ENCODE measurements at places on chromosomes 2 and 18.

DNA sequence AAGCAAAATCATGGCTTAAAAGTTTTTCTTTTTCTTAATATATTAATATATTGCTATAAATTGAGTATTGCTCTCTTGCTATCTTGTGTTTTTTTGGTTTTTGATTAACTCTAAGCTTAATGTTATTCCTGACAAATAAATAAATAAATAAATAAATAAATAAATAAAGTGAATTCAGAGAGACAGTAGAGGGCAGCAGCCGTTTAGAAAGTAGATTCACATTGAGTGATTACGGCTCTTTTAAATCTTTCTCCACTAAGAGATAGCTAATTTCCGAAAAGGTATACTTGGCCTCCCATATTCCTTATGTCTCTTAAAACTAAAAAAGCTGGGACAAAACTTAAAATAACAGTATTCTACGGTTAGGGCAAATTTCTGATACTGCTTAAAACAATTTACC lies 34.3 kb downstream of the MSH2 start:
- peak; percentile 17 for DNase-seq

GRCh38 chr2:210577263-210578071 lies 21.1 kb downstream of the CPS1 start:
- DNase-seq: no peak

GRCh38 chr18:25243754-25244153 lies 108.2 kb downstream of the ZNF521 start:
- DNase-seq: no peak

DNA sequence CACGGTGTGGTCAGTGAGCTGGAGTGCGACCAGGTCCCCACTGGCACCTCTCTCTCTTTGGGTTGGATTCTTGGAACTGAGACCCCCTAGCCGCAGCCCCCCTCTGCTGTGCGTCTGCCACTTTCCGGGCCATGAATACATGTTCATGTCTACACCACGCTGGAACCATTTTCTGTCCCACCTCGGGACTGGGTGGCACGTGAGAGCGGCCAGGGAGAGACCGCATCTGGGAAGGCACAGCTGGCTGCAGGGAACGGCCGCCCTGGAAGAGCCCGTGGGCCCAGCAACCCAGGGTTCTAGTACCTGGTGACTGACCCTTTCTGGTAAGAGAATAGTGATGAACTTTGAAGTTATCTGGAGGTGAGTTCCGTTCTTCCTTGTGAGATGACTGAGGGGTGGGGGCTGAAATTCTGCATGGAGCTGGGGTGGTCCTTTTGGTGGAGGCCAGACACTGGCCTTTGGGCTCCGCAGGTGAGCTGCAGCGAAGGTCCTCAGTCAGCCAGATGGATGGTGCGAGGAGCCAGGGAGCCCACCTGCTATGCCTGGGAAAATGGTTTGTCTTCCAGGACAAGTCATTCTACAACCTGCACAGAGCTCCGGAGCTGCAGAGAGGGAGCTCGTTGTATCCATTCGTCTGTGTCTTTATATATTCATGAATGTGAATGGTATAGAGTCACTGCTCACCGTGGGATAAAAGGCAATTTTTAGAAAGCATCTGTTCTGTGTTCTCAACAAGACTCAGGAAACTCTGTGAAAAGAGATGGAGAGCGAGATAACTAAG lies 223.5 kb downstream of the NDUFA10 start:
- no peak for DNase-seq

GRCh38 chr2:144630459-144631215 lies 110.7 kb upstream of the ZEB2 start:
- no peak for DNase-seq

GRCh38 chr2:146388757-146389156 lies 1456.1 kb upstream of the ACVR2A start:
- DNase-seq: no peak

- no peak for DNase-seq
Observed at GRCh38 chr18:28287146-28287545, 110.2 kb upstream of the CDH2 start.

- no peak for DNase-seq
Observed at GRCh38 chr18:28065031-28065792, 111.7 kb downstream of the CDH2 start.

- DNase-seq: no peak
Observed at GRCh38 chr2:241035142-241035817, 36.9 kb downstream of the SNED1 start.

- DNase-seq: no peak
Observed at GRCh38 chr2:189659734-189660133, 1.5 kb upstream of the ASNSD1 start.

DNA sequence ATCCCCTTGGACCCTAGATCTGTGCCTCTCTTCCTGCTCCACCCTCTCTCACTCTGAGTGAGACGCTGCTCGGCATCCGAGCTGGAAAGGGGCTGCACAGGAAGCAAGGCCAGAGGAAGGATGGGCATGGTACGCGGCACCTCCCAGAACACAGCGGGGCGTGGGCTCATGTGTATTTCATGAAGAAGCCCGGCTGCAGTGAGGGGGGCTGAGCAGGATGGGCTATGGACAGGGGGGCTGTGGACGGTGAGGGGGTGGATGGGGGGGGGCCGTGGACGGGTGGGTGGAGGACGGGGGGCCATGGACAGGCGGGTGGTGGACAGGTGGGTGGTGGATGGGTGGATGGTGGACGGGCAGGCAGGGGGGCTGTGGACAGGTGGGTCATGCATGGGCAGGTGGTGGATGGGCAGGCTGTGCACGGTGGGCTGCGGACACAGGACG lies 28.5 kb downstream of the SLC66A2 start:
- DNase-seq: no peak

- DNase-seq: no peak
Observed at GRCh38 chr2:212033888-212034287, 504.7 kb downstream of the ERBB4 start.

DNA sequence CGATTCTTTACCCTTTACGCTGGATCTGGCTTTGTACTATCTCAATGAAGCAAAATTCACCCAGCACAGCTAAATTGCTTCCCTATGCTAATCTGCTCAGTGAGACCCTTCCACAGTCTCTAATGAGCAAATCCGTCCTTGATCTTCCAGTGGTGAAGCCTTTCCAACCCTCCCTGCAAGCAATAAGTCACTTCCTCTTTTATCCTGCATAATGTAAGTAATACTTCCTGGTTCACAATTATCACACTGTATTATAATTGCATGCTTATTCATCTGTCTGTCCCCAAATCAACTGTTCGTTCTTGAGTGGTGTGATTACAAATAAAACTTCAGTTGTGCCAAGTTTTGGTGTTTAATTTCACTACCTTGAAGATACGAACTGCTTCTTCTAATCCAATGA lies 404.0 kb downstream of the ADCYAP1 start:
- no peak for DNase-seq

DNA sequence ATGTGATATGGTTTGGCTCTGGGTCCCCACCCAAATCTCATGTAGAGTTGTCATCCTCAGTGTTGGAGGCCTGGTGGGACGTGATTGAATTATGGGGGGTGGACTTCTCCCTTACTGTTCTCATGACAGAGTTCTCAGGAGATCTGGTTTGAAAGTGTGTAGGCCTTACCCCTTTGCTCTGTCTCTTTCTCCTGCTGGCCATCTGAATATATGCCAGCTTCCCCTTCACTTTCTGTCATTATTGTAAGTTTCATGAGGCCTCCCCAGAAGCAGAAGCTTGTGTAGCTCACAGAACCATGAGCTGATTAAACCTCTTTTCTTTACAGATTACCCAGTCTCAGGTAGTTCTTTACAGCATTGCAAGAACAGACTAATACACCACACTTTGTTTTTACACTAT lies 222.3 kb downstream of the DOK6 start:
- DNase-seq: no peak

DNA sequence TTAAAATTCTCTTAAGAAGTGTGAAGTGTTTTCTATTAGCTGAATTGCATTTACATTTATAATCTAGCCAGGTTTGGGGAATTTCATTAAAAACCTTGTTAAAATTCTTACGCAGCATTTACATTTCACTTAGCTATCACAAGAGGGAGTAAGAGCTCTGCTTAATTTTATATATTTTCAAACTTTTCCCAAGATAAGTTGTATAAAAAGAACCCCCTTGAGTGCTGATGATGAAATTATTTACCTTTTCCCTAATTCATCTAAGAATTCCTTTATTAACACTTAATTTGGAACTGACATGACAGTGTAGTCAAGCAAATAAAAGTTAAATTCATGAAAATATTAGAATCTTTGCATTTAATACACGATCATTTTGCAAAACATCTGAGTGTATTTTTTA lies 54.2 kb upstream of the ZSWIM2 start:
- DNase-seq: no peak

DNA sequence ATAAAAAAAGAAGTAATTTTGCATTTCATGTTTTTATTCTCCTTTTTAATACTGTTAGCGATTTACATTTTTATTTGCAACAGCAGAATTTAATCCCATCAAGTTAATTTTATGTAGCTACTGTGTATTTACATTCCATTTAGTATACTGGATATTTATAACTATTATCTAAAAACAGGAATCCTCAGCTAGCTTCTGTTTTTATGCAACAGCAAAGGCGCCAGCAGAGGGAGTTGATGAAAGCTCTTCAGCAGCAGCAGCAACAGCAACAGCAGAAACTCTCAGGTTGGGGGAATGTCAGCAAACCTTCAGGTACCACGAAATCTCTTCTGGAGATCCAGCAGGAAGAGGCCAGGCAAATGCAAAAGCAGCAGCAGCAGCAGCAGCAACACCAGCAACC lies 26.2 kb upstream of the SNORC start:
- no peak for DNase-seq

GRCh38 chr2:9297156-9297555 lies 90.5 kb downstream of the ASAP2 start:
- no peak for DNase-seq

- DNase-seq: no peak
Observed at GRCh38 chr18:46341986-46342525, 237.9 kb downstream of the HAUS1 start.

- DNase-seq: no peak
Observed at GRCh38 chr2:85401464-85401805, 8.7 kb downstream of the CAPG start.

DNA sequence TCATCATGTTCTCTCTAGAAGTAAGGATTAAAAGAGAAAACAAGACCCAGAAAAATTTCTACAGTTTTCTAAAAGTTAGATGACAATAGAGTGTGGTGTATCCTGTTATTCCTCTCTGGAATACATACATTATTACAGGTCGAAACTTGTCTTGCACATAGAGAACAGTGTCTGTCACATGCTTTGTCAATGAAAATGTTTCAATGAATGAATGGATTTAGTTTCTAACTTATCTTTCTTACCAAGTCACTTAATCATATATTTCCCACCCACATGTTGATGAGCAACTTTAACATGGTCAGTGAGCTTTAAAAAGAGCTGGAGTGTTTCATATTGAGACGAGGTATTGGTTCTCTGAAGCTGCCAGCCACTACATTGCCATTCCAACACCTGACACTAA lies 4.3 kb downstream of the DSG4 start:
- no peak for DNase-seq

DNA sequence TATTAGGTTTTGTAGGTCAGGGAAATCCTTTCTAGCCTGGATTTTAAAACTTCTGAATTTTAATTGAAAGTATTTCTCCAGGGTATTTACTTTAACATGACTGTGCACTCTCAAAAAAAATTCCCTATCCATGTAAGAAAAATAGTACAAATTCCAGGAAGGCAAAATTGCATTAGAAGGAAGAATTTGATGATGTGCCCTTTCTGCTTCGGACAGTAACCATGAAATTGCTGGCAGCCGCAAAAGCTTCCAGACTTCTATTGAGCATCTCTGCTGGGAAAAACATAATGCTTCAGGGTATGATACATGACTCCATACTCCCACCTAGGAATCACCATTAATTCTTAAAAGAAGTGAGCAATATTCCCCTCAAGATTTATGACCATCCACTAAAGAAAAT lies 17.2 kb upstream of the KLF7 start:
- DNase-seq: no peak

DNA sequence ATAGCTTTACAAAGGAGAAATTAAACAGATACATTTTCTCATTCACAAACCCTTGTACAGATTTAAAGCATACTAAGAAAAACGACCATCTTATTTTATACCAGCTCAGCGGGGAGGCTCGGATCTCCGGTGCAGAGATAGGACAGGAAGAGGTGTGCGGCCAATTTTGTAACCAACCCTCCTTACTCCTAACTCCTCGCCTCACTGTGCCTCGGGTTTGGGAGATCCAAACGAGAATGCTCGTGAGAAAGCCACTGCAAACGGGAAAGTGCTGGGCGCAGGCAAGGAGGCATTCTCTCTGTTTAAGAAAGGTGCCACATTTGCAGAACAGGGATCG lies 1.2 kb downstream of the KDSR start:
- DNase-seq: peak; percentile 6

- no peak for DNase-seq
Observed at GRCh38 chr18:57595347-57595746, 8.8 kb upstream of the FECH start.

DNA sequence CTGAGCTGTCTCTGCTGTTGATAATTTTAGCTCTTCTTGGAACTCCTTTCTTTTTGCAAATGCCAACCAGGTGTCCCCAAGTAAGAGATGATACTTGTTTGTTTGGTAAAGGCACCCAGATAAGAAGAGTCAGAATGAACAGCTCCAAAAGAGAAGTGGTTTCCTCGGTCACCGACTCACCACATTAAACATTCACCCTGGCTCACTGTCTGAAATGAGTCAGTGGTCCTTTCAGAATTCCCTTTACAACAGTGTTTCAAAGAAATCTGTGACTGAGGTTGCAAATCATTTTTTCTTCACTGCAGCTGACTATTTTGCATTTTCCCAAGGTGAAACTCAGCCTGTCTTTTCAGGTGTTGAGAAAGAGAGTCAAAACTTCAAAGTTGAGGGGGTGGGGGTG lies 16.2 kb upstream of the CXCR4 start:
- no peak for DNase-seq

DNA sequence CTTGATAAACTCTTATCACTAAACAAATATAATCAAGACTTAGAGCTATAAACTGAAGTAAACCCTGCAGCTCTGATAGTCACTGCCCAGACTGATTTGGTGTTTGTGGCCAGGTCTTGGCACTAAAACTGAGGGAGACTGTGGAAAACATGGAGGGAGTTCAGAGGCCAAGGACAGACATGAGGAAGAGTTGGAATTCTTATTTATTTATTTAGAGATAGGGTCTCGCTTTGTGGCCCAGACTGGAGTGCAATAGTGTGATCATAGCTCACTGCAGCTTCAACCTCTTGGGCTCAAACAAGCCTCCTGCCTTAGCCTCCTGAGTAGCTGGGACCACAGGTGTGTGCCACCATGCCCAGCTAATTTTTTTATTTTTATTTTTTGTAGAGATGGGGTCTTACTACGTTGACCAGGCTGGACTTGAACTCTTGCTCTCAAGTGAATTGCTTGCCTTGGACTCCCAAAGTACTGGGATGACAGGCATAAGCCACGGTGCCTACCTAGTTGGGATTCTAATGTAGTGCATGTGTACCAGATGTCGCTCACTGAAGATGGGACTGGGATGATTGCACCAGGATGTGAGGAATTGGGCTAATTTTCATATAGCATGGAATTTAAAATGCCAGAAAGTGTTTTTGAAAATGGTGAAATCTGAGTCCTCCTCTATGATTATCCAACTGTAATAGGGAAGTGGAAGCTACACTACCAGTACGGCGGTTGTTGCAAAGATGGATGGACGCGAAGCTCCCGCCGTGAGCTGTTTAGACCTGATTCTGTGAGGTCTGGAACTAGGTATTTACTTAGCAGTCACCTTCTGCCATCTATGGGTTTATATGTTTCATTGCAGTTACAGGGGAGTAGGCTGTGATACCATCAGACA lies 52.7 kb upstream of the CTLA4 start:
- DNase-seq: peak; percentile 56

All from renal cortex interstitium (tissue), 15 donors.